Type B pancreatic cell (in vitro differentiated cells): ENCODE measurements at places on chromosomes 1 and 21.

- DNase-seq: no peak
These were observed 55.2 kb downstream of the SLC9A1 start for GRCh38 chr1:27099587-27100334.

GRCh38 chr1:180644526-180645192 is 12.8 kb downstream of the XPR1 start:
- no peak for DNase-seq

DNA sequence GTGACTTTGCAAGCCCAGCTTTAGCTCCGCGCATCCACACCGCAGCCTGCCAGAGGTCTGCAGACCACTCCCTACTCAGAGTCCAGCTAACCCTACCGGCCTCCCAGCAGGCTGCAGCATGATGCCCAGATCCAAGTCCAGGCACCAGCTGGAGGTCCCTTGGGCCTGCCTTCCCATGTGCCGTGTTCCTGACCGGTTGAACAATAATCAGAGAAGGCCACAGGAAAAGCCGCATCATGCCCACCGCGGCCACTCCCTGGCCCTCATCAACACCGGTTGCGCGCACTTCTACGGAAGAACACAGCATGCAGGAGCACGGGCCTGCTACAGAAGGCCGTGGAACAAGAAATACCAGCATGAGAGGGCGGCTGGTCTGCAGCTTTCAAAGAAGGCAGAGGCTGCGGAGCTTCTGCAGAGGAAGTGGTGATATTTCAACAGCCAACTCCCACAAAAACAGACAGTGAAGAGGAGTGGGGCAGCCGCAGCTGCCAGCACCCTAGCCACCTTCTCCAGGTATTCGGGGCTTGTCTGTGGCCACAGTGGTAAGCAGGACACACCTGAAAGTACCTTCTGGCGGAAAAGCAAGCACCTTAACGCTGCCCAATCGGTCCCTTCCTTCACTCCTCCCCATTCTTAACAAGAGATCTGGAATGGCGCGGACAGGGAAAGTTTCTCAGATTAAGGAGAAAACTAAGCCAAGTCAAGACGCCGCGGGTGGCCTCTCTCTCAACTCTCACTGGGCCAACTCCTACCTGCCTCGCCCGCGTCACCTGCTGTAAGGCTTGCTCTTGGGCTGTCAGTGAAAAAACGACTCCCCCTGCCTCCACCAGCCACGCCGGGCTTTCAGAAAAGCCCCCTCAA is 1.5 kb downstream of the PGBD5 start:
- DNase-seq: no peak

GRCh38 chr1:227169343-227169742 is 148.9 kb downstream of the CDC42BPA start:
- DNase-seq: no peak

GRCh38 chr1:195960580-195960979 is 647.7 kb downstream of the KCNT2 start:
- DNase-seq: no peak

DNA sequence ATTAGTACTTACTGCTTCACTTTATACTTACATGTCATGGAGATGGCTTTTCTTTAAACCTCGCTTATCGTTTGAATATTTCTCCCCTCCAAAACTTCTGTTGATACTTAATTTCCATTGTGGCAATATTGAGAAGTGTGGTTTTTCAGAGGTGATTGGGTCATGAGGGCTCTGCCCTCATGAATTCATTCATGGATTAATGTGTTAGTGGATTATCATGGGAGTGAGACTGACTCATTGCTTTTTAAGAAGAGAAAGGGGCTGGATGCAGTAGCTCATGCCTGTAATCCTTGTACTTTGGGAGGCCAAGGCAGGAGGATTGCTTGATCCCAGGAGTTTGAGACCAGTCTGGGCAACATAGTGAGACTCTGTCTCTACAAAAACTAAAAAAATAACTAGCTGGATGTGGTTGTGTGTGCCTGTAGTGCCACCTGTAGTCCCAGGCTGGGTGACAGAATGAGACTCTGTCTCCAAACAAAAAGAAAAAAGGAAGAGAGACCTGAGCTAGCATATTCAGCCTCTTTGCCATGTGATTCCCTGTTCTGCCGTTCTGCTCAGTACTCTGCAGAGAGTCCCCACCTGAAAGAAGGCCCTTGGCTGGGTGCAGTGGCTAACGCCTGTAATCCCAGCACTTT is 30.2 kb downstream of the RABGAP1L start:
- no peak for DNase-seq

DNA sequence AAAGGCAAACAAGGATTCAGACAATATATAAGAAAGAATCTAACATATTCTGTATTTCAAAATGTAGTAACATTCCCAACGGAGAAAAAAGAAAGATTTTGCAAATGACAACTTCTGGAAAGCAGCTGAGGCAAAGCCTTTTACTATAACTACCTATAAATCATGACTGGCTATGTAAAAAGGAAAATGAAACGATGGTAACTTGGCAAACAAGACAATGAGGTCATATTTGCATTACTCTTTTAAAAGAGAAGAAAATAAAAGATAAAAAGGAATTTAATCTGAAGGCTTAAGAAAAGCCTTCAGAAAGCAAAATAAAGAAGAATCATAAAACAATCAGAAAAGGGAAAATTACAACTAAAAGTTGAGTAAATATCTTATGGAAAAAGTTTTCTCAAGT is 25.1 kb upstream of the ASPM start:
- no peak for DNase-seq

- DNase-seq: no peak
These were observed 14.7 kb downstream of the GREM2 start for GRCh38 chr1:240597153-240597745.

- no peak for DNase-seq
These were observed 41.0 kb downstream of the POFUT2 start for GRCh38 chr21:45246386-45247320.

DNA sequence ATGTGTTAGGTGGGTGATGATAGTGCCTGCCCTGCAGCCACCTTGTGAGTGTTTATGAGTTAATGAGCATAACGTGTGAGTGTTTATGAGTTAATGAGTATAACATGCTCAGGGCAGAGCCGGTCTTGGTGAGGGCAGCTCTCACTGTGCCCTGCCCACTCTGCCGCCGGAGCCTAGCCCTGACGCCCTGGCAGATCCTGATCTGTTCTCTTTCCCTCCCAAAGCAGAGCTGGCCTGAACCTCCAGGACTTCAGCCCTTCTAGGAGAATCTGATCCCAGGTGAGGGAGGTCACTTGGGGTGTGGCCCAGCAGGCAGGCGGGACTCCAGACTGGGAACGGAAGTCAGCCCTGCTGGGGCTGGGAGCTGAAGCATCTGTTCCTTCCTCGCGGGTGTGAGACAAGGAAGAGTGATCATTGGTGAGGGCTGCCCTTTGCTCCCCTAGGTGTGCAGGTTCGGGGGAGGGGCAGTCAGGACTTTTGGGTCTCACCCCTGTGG is 5.7 kb downstream of the FBLIM1 start:
- no peak for DNase-seq

DNA sequence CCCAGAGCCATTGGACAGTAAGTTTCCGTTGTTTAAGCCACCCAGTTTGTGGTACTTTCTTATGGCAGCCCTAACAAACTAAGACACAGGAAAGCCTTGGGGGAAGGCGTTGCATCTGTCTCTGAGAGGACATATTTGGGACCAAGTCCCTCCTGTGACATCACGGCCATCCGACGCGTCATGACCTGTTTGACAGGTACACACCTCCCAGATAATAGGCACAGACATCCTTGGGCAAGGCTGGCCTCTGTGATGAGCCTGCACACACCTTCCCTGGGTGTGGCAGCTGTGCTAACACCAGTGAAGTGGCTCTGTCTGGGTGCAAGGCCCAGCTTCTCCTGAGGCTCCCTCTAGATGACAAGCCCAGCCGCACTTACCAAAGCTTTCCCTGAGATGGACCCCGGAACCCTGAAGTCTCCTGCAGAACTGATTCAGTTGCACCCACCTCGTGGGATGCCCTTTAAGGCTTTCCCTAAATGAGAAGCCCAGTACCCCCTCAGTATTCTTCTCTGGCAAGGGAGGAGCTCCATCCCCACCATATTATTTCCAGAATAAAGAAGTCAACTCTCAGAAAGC is 136.5 kb downstream of the ZSCAN20 start:
- DNase-seq: no peak

- no peak for DNase-seq
These were observed 4.5 kb upstream of the DDR2 start for GRCh38 chr1:162627662-162628296.

GRCh38 chr1:188615321-188615720 is 1786.6 kb downstream of the PLA2G4A start:
- DNase-seq: no peak

- DNase-seq: no peak
These were observed 107.0 kb downstream of the CTH start for GRCh38 chr1:70518106-70518505.

DNA sequence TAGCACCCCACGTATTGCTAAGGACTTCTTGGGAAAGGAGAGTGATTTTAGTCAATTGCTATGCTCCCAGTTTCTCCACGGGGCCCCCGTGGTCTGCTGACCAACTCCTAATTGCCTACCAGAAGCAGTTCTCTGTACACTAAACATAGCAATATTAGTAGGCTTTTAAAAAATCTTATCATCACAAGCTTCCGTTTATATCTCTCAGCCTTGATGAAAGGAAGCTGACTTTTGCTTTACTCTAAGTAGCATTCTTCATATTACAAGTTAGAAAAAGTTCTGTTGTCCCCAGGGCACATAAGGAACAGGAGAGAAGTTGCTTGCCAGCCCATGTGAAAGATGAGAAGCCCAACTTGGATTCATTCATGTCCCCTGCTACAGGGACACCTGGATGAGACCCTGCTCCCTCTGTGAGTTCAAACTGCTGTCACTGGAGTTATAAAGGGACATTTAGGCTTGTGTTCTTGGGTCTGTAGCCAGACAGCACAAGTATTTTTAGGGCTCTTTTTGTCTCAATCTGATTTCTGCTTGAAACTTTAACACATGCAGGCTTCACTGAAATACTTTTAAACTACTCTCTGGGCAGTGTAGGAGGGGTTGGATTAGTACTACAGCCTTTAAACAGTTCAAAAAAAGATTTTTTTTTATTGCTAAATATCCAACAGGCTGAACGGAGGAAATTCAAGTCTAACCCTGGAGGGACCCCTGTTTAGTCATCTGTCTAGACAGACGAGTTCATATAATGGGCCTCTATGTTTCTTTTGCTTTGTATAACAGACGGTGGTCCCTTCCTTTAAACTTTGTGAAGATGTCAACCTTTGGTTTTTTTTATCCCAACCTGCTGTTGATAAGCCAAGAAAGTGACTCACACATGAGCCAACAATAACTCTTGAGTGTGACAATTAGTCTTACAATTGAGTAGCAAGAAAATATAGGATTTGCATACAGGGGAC is 29.5 kb downstream of the TGFB2 start:
- DNase-seq: no peak

- no peak for DNase-seq
These were observed 645.6 kb upstream of the ADGRL2 start for GRCh38 chr1:81155131-81155530.

GRCh38 chr1:168848051-168848450 is 119.0 kb upstream of the DPT start:
- no peak for DNase-seq

DNA sequence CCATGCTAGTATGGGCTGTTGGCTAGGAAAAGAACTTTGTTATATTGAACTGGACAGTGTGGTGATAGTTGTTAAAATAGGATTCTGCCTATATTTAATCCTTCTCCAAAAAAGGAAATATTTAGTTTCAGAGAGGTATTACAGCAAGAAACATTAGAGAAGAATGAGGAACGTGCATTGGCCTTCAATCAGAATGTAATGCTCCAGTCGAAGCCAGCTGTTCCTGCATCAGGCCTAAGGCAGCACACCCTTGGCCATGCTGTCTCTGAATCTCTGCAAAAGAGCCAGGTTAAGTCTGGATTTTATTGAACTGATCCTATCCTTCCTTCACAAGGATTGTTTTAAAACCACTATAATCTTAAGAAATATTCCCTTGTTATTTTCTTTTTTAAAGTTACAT is 35.3 kb upstream of the RALGPS2 start:
- DNase-seq: no peak

DNA sequence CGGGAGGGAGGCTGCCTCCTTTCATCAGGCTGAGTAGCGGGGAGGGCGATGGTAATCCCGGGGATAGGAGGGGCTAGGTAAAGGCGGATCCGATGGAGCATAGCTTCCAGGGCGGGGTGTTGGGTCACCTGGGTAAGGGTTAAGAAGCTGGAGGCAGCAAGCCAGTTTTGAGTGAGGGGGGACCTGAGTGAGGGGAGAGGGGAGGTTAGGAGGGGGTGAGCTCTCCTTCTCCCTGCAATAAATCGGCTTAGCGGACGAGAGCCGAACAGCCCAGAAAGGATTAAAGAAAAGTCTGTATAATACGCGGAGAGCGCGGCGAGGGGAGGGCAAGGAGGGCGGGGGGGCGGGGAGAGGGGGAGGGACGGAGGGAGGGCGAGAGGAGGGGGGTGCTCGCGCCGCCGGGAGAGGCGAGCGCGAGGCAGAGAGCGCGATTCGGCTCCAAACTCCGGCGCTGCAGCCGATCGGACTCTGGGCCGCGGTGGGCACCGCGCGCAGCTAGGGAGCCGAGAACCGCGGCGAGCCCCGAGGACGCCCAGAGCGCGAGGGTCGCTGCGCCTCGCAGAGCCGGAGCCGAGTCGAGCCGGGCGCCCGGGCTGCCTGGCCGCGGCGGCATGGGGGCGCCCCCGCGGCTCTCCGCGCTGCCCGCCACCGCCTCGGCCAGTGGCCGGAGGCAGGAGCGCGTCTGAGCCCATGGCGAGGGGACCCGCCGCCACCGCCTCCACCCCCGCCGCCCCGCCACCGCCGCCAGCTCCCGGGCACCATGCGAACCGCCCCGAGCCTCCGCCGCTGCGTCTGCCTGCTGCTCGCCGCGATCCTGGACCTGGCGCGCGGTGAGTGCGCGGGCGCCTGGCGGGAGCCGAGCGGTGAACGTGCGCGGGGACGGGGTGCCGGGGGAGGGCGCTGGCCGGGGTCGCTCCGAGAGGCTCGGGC is at the start of gene IGSF21:
Gene IGSF21 (plus strand): TSS at position 430 of the 930 bp plus-strand sequence. CDS start 331 bp downstream, at position 761.
- DNase-seq: no peak

GRCh38 chr1:223393275-223394214 is at the start of gene CCDC185:
CCDC185 (plus strand) TSS chr1:223393415; CDS start chr1:223393476, 61 bp downstream.
- no peak for DNase-seq

GRCh38 chr1:225851805-225852204 is 30.4 kb downstream of the TMEM63A start:
- DNase-seq: no peak

GRCh38 chr1:81489372-81489934 is 311.3 kb upstream of the ADGRL2 start:
- no peak for DNase-seq
